ENCODE measurements at places on chromosomes 2 and 18. TPM values are rescaled to one million over a fixed set of nuclear protein-coding genes. Genes with fewer than 3 reads are reported as not detected.

COL5A2 gene
- polyA plus RNA-seq = 383 TPM

DNA sequence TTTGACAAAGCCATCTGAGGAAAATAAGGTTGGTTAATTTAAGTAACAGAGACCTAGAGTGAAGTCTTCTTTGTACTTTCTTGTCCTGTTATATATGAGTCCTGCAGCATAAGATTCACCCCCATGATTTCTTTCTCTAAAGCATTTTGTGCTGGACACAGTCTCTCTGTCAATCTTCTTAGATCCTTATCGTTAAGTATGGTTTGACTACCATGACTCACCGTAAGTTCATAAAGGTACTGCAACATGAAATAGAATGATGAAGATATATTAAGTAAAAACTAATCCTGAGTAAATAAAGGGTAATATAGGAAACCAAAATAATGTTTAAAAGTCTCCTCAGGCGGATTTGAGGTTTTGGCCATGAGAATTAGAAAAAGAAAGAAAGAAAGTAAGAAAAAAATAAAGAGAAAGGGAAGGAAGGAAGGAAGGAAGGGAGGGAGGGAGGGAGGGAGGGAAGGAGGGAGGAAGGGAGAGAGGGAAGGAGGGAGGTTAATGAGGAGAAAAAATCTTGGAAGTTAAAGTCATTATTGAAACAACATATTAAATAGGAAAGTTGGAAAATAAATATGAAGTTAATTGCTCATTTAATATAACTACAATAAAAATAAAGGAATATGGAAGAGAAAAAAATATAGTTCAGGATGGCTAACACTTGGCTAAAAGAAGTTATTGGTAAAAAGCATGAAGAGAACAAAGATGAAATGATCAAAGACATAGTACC, 980.3 kb upstream of the CDH2 start:
- no peak for DNase-seq

DNA sequence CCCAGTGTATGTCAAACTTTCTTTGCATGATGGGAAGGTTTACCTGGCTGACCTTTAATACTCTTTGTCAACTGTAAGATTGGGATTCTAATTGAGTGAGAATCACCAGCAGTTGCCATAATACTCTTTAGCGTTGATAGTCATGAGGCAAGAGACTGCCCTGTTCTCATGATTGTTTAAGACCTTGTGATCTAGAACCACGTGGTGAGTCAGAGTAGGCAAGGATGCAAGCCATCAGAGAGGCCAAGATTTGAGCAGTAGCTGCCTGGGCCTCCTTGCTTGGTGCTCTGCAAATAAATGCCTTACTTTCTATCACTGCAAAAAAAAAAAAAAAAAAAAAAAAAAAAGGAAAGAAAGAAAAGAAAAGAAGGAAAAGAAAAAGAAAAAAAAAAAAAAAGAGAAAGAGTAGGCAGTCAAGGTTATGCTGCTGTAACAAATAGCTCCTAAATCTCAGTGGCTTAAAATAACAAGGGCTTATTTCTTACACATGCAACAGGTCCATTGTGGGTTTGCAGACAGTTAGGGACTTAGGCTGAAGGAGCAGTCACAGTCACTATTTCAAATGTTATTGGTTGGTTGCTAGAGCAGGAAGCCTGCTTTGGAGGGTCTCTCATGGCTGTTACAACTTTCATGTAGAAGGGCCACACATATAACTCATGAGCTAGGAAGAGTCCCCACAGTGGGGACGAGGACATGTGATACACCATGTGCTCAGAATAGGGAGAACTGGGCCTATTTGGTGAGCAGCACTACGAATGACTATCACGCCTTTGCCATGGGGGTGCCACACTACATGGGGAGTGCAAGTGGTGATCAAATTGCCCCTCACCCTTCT, 21.7 kb downstream of the IL1R2 start:
- no peak for DNase-seq

SLC11A1 gene
- polyA plus RNA-seq = 0.23 TPM

LINC00305 gene
- not detected for polyA plus RNA-seq

DNA sequence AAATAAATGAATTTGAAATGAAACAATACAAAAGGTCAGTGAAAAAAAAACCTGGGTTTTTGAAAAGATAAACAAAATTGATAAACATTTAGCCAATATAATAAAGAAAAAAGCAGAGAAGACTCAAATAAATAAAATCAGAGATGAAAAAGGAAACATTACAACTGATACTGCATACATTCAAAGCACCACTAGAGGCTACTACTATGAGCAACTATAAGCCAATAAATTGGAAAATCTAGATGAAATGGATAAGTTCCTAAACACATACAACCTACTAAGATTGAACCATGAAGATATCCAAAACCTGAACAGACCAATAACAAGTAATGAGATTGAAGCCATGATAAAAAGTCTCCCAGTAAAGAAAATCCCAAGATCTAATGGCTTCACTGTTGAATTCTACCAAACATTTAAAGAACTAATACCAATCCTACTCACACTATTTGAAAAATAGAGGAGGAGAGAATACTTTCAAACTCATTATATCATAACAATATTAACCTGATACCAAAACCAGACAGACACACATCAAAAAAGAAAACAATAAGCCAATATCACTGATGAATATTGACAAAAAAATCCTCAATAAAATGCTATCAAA, 80.8 kb upstream of the CERS6 start:
- DNase-seq = no peak

GRCh38 chr18:63105636-63106316, 213.8 kb downstream of the BCL2 start:
- no peak for DNase-seq

GRCh38 chr2:232871418-232871834, 1.4 kb downstream of the SNORC start:
- DNase-seq = no peak

PTH2R gene
- polyA plus RNA-seq = not detected

GRCh38 chr2:127196998-127197397, 23.1 kb downstream of the CYP27C1 start:
- DNase-seq = no peak

DNA sequence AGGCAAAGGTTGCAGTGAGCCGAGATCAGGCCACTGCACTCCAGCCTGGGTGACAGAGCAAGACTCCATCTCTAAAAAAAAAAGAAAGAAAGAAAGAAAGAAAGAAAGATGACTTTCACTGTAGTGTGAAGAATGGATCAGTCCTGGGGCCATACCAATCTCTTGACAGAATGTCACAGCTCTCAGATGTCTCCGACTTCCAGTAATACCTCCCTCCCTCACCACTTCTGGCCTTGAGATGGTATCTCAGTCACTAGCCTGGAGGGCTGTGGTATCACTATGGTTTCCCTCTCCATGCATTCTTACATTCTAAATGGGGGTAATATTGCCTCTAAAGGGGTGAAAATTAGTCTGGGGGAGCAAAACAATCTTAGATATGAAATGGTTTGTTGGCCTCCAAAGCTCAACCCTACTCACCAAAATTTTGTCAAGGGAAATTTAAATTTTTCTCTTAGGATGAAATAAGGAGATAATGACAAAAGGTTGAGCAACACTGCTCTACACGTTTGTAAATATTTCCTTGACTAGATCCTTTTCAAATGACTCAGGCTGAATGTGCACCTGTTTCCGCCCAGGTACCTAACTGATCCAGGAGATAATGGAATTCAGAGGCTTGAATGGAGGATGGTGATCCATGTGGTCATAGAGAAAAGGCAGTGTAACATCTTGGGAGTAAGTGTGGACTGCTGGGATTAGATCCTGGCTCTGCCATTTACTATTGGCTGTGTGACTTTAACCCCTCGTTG, 19.9 kb upstream of the SPRED2 start:
- DNase-seq = no peak

DNA sequence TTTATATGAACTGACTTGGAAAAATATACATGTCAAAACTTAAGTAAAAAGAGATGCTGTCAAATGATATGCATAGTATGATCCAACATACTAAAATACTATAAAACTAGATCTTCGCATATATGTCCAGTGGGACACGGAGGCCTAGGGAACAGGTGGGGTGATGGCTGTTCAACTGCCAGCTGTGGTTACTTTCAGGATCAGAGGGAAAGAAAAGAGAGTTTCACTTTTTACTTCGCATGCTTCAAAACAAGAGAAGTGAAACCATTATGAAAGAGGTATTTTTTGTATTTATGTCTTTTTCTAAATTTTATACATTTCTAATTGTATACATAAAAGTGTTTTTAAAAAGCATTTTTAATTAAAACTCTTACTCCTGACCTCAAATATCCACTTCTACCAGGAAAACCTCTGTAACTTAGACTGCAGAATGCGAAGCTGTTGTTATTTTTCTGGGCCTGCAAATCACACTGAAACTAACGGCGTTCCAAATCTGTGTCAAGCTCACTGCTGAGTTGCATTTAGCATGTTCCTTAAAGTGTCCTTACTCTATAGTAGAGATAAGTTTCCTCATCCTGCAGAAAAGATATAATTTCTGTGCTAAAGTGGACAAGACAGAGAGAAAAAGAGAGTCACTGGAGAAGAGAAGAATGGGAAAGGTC, 97.8 kb upstream of the SLC35G4 start:
- no peak for DNase-seq

GRCh38 chr18:53991805-53992204, 232.7 kb downstream of the MBD2 start:
- no peak for DNase-seq

GRCh38 chr2:13524492-13524891, 807.8 kb downstream of the TRIB2 start:
- DNase-seq = no peak

GRCh38 chr2:144325086-144325485, 194.8 kb downstream of the ZEB2 start:
- DNase-seq = no peak

- no peak for DNase-seq
Observed at GRCh38 chr18:76430636-76431035, 64.4 kb downstream of the ZNF516 start.

- no peak for DNase-seq
Observed at GRCh38 chr18:79259218-79259617, 136.5 kb upstream of the NFATC1 start.

DNA sequence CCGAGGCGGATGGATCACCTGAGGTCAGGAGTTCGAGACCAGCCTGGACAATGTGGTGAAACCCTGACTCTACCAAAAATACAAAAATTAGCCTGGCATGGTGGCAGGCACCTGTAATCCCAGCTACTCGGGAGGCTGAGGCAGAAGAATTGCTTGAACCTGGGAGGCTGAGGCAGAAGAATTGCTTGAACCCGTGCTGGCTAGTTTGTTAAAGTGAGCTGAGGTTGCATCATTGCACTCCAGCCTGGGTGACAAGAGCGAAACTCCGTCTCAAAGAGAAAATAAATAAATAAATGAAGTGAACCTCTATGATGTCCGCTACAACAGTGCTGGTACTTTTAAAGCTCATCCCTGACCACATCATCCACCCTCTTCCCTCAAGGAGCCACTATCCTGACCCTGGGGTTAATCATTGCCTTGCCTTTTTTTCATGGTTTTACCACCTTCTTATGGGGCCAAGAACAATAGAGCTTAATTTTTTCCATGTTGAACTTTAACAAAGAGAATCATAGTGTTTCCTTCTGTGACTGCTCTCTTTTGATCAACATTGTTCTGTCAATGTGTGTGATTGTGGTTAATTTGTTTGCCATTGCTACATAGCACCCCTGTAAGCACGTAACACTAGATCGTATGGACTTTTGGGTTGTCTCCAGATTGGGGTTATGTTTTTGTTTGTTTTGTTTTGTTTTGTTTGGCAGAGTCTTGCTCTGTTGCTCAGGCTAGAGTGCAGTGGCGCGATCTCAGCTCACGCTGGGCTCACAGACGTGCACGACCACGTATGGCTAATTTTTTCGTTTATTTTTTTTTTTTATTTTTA, 17.1 kb upstream of the ATRAID start:
- no peak for DNase-seq

ACTR2 gene
- polyA plus RNA-seq = 57.9 TPM

MFF gene
- 56.0 TPM for polyA plus RNA-seq

- DNase-seq = no peak
Observed at GRCh38 chr2:77629539-77629938, 107.4 kb upstream of the LRRTM4 start.

DNA sequence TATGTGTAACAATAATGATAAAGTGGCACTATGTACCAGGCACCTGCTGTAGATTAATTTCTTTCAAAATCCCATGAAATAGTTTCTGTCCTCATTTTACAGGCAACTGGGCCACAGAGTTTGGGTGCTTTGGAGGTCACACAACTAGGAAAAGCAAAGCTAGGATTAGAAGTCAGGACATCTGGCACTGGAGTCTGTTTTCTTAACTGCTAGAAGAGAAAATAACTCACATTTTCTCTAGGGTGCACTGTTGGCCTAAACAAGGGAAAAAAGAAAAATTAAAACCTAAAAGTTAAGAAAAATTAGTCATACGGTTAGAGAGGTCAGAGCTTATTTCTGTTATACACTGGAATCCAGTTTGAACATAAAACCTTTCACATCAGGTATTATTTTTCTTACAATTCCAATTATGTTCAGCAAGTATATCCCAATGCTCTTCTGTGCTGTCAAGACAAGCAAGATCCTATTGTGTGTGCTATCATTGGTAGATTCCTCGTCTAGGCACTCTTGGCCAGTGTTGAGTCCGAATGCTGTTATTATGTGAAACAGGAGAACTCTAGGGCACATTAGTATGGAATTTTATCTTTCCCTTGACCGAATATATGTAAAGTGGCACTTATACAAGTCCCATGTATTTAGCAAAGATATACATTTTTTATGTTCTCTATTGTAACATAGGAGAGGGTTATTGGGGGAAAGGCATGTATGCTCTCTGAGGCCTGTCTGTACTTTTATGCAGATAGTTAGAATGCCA, 1.5 kb upstream of the OSGEPL1 start:
- DNase-seq = no peak

SPP2 gene
- not detected for polyA plus RNA-seq

GRCh38 chr2:26801328-26801727, 15.5 kb downstream of the CENPA start:
- DNase-seq = no peak

GRCh38 chr2:28490558-28490957, 5.3 kb upstream of the PLB1 start:
- DNase-seq = no peak

SOWAHC gene
- polyA plus RNA-seq = 9.1 TPM

- no peak for DNase-seq
Observed at GRCh38 chr2:42724886-42725285, 39.0 kb downstream of the OXER1 start.

KCNK3 gene
- polyA plus RNA-seq = 0.13 TPM

CDH2 gene
- 180 TPM for polyA plus RNA-seq

RAB6C gene
- not detected for polyA plus RNA-seq

KIAA2012 gene
- 0.13 TPM for polyA plus RNA-seq

DNA sequence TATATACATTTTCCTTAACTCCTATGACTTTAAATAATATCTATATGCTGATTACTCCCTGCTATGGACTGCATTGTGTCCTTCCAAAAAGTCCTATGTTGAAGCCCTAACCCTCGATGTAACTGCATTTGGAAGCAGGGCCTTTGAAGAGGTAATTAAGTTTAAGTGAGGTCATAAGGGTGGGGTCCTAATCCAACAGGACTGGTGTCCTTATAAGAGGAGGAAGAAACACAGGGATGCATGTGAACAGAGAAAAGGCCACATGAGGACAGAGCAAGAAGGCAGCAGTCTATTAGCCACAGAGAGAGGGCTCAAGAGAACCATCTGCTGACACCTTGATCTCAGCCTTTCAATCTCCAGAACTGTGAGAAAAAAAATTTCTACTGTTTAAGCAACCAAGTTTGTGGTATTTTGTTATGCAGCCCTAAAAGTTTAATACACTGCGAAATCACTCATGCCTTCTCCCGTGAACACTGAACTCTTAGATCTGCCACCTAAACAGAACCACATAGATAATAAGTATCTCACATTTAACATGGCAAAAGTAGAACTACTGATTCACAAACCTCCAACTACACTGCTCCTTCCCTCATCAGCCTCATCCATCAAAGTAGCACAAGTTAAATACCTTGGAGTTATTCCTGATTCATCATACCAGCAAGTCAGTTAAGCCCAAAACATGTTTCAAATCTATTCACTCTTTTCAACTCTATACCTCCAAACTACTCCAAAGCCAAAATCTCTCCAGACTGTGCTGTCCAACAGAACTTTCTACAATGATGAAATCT, 65.4 kb downstream of the HIBCH start:
- DNase-seq = no peak
